HepG2 (cell line): ENCODE measurements at places on chromosomes 3 and 15. TPM values are rescaled to one million over a fixed set of nuclear protein-coding genes. Genes with fewer than 3 reads are reported as not detected.

Gene TRIM42
- not detected in 2 replicates for polyA plus RNA-seq

Gene RGMA
- polyA plus RNA-seq, result not detected in 2 replicates

Gene IQCH
- 0.08 and 0.16 TPM in 2 replicates for polyA plus RNA-seq

Gene GOLGA8J
- 0.05 TPM in 1 of 2 replicates, not detected in the other for polyA plus RNA-seq

Gene RPP25
- 0.04 and 0.05 TPM in 2 replicates for polyA plus RNA-seq

Gene SH3GL3
- not detected in 2 replicates for polyA plus RNA-seq

Gene STARD5
- polyA plus RNA-seq, result 3.5 TPM in 2 replicates

Gene HRG
- 0.09 and 0.12 TPM in 2 replicates for polyA plus RNA-seq

Gene ACTC1
- polyA plus RNA-seq, result not detected in 2 replicates

Gene SMCO1
- not detected in 2 replicates for polyA plus RNA-seq

Gene PAQR5
- 1.3 and 1.4 TPM in 2 replicates for polyA plus RNA-seq

Gene C3orf18
- 4.6 and 4.8 TPM in 2 replicates for polyA plus RNA-seq

Gene MESP2
- not detected in 2 replicates for polyA plus RNA-seq

Gene CHRFAM7A
- polyA plus RNA-seq, result 1.7 and 2.7 TPM in 2 replicates

Gene TMEM115
- 22.1 and 31.0 TPM in 2 replicates for polyA plus RNA-seq

Gene GXYLT2
- 2.7 and 4.3 TPM in 2 replicates for polyA plus RNA-seq

Gene EPHB1
- polyA plus RNA-seq, result 0.13 and 0.21 TPM in 2 replicates

Gene KBTBD13
- polyA plus RNA-seq, result not detected in 2 replicates

Gene TTLL13
- 0.07 and 0.08 TPM in 2 replicates for polyA plus RNA-seq

Gene SEMA3G
- 8.3 and 13.4 TPM in 2 replicates for polyA plus RNA-seq

Gene MNS1
- 0.14 and 0.22 TPM in 2 replicates for polyA plus RNA-seq

Gene TGM5
- 0.55 and 0.65 TPM in 2 replicates for polyA plus RNA-seq

Gene ZNF660
- polyA plus RNA-seq, result 0.91 and 1.1 TPM in 2 replicates

Gene GOLGA8T
- polyA plus RNA-seq, result 0.07 TPM in 1 of 2 replicates, not detected in the other

Gene OTOL1
- not detected in 2 replicates for polyA plus RNA-seq

Gene ENTPD3
- 0.07 TPM in 1 of 2 replicates, not detected in the other for polyA plus RNA-seq

Gene ALDH1L1
- polyA plus RNA-seq, result 10.5 and 11.2 TPM in 2 replicates

Gene FGF12
- 0.07 TPM in 1 of 2 replicates, not detected in the other for polyA plus RNA-seq

Gene SMAD6
- polyA plus RNA-seq, result 3.1 and 3.3 TPM in 2 replicates

Gene MKRN2OS
- not detected in 2 replicates for polyA plus RNA-seq

Gene PRSS50
- polyA plus RNA-seq, result not detected in 2 replicates
